Ecto neural progenitor cell (in vitro differentiated cells): ENCODE measurements at places on chromosomes 6 and 20.

GRCh38 chr20:37316116-37316774, 26.8 kb downstream of the MANBAL start:
- DNase-seq: no peak

DNA sequence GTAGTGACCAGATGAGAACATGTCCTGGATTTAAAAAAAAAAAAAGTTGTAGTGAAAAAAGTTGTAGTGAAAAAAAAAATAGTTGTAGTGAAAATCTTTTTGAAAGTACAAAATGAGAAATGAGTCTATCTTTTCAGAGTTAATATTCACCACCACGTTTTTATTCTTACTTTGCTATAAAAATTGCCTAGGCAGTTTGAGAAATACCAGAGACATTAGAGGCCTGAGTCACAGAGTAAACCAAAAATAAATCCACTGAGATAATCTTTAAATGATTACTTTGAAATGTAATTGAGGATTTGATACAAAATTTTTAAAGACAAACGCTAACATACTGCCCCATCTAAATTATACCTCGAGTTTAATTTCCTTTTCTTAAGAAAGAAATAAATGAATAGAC, 101.2 kb upstream of the TIAM2 start:
- no peak for DNase-seq

GRCh38 chr6:13624871-13625288, 9.7 kb downstream of the NOL7 start:
- no peak for DNase-seq

GRCh38 chr6:17851720-17852161, 135.7 kb downstream of the KIF13A start:
- no peak for DNase-seq

DNA sequence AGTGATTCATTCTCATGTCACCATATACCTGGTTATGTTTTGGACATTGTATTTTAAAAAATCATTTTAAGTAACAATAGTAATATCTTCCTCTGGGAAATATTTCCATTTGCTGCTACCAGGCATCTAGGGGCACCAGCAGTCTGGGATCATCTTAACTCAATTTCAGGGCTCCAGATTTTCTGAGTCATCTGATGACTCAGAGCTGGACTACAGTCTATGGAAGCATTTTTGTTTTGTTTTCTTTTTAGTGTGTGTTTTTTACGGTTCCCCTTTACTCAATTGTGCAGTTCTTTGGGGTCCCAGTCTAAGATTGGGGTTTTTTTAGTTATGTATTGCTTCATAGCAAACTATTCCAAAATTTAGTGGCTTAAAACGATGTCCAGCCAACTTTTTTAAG, 5.7 kb upstream of the FKBP5 start:
- no peak for DNase-seq

GRCh38 chr6:65450451-65450850, 256.6 kb downstream of the EYS start:
- no peak for DNase-seq
